RKO (cell line): ENCODE measurements at places on chromosomes 5 and 9.

DNA sequence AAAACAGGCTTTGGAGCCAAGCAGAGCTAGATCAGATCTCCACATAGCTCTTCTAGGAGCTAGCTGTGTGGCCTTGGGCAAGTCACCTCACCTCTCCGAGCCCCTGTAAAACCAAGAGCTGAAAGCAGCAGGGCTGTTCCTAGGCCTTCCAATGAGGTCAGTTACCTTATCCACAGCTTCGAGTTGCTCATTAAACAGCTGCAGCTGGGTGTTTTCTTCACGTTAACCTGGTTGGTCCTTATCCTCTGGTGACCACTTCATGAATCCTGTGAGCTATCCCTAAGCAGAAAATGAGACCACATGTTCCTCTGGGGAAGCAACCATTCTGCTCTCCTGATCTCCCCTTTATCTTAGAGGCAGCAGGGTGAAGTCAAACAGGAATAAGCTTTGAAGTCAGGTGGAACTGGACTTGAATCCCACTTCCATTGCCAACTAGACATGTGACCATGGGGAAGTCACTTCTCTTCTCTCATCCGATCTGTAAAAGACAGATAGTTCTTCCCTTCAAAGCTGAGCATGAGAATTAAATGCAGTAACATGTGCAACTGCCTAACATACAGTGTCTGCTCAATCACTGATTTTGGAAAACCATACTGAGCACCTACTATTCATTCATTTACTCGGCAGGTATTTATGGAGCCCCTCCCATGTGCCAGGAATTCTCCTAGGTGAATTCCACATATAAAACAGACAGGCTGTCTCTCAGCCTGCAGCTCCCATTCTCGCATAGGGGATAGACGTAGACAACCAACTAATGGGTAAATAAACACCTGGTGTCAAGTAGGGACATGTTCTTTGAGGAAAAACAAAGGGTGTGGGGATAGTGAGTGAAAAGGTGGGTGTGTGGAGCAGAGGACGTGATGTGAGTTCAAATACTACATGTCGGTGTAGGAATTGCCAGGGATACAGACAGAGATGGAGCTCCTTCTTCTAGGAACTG lies 111.7 kb upstream of the BOD1 start:
- DNase-seq: no peak

DNA sequence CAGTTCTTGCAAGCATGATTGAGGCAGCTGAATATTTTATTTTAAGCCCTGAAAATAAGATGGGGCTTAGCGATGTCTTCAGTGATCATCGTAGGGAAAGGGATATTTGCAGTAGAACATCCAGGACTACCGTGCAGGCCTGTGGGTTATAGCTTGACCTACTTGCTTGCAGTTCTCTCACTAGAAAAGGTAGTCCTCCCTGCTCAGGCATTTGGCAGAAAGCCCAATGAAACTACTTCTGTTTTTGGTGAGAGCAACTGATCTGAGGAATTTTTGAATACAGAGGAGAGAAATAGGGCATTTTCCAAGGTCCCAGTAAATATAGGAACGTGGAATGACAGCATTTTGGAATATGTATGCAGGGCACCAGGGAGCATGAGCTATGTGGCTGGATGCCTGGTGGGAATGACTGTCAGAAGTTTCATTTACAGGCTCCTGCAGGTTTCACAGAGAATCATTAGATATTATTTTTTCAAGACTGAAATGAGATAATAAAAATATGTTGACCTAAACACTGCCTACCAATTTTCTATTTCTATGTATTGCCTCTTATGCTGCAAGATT lies 417.9 kb upstream of the ACTBL2 start:
- DNase-seq: no peak

DNA sequence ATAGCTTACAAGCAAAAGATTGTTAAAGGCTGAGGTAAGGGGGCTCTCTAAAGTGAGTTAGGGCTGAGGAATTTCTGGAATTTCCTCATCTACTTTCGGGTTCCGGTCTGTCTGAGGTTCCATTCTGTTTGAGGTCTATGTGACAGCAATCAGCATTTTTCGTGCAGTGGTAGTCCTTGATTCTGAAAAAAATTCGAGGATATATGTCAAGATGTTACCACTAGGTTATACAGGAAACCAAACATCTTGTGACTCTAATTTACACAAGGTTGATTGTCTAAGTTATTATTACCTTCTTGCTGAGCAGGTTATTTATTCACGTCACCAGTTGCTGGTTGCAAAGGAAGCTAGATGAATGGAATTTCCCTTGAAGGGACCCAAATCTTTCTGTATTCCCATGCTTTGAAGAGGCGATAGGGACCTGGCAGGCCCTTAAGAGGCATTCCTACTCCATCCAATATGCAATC lies 35.2 kb downstream of the RLN2 start:
- peak; percentile 55 for DNase-seq

- no peak for DNase-seq
Observed at GRCh38 chr9:125690679-125691078, 16.3 kb downstream of the MAPKAP1 start.

DNA sequence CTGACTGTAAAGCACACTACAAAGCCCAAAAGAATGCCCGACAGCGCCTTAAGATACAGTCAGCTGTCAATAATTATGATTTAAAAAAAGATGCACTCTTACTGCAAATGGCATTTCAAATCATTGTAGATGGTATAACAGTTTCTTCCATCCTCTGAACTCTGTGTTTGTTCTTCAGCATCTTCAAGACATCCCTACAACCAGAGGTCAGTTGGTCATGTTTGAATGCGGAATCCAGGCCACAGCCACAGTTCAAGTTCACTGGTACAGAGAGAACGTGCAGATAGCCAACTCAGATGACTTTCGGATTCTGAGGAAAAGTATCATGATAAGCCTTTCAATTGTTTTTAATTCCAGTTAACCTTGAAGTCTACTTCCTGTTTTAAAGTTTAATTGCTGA lies 8.7 kb upstream of the MYOT start:
- DNase-seq: no peak

DNA sequence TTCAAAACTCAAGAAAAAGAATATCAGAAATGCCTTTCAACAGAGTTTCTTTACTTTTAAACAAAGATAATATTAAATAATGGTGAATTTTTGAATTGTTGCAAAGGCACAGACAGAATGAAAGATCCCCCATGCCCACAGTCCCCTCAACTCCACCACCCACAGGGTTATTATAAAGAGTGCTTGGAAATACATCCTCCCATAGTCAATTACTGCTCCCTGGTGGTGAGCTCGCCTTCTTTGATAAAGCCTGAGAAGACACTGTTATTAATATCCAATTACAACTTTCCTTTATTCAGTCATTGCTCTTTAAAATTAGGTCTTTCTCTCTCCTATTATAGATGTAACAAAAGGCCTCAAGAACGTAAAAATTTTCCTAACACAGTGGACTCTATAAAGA lies 490.2 kb upstream of the RORB start:
- peak; percentile 2 for DNase-seq

DNA sequence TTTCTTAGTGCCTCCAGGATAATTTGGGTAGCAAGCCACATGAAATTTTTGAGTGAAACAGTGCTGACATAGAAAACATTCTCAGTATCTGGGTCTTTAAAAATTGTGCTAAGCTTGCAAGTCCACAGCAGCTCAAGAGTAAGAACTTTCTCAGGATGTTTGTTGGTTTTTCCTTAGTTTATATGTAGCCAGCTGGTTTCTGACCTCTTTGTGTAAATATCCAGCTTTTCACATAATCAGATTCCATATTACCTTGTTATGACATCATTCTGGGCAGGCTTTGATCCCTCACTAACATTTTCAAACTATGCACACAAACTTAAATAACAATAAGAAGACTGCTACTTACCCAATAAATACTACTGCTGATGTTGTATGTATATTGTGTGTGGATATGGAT lies 82.9 kb upstream of the VCAN start:
- DNase-seq: no peak

- peak; percentile 38 for DNase-seq
Observed at GRCh38 chr5:96875791-96876291, 459 bp upstream of the ERAP2 start.

- peak; percentile 51 for DNase-seq
Observed at GRCh38 chr9:97046228-97046627, 7.3 kb upstream of the CTSV start.

DNA sequence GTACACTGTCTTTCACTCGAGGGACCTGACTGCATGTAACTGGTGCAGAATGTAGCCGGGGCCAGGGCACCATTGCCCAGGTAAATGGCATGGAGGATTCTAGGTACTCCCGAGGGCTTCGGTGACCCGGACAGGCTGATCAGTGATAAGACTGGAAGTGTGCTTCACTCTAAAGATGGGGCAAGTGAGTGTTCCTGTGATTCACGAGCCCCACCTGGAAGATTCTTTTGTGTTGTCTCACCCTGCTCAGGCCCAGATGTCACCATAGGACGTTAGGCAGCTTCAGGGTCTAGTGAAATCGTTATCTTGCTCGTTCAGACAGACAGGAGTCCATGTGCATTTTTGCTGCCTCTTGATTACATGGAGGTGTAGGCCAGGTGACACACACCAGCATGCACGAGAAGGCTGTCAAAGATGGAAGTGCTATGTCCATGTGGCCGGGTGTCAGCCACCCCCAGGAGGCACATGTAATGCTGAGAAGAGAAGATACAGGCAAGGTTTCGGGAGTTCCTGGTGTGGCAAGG lies 73.9 kb downstream of the WNK2 start:
- no peak for DNase-seq

GRCh38 chr5:179288809-179289185 lies 56.5 kb downstream of the ADAMTS2 start:
- DNase-seq: no peak

- no peak for DNase-seq
Observed at GRCh38 chr9:69623276-69623675, 48.9 kb downstream of the APBA1 start.

DNA sequence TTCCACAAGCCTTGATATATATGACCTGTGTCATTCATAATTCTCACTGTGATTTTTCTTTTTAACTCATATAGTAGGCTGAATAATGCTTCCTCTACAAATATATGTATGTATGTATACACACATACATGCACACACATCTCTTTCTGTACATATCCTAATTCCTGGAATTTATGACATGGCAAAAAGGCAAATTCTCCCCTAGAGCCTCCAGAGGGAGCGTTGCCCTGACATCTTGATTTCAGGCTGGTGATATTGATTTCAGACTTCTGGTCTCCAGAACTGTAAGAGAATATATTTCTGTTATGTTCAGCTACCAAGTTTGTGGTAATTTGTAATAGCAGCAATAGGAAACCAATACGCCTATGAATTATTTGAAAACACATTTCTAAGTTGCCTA lies 166.6 kb upstream of the GAS1 start:
- peak; percentile 12 for DNase-seq

DNA sequence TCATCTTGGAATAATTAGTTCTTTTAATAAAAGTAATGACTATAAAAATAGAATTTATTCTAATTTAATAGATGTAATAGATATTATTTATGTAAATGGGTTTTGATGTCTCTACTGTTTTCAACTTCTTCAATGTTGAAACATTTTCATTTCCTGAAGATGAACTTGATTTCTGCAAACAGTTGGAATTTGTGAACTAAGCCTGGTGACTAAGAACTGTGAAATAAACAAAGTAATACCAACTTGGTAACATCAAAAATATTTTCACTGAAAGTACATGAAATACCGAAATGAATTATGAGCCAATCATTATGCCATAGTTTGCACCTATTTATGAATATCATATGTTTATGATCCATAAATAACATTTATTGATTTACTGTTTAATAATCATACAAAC lies 143.8 kb upstream of the FGF10 start:
- no peak for DNase-seq

GRCh38 chr5:154277499-154277898 lies 87.0 kb downstream of the GALNT10 start:
- no peak for DNase-seq

DNA sequence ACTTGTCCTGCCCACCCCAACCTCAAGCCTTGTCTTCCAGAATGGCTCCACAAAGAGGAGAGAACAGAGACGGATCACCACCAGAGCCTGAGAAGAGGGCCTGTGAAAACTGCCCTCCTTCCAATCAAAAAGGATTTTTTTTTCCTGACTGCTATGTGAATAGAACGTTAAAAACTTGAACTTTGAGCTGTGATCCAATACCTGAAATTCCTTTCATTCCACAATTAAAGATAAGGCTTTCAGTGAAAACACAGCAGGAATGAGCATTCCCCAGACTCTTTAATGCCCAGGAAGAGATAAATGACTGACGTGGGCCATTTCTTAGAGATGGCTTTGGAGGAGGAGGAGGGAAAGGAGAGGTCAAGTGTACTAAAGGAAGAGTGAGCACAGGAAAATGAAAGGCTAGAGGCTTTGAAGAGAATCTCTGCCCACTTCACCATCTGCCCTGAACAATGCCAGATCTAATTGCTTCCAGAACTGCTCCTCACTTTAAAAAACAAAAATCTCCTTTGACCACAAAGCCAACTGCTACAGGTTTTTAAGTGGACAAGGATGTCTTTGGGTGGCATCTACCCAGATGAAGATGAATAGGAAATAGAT lies 177.9 kb upstream of the MAP3K1 start:
- DNase-seq: no peak

- peak; percentile 95 for DNase-seq
Observed at GRCh38 chr5:150904479-150905311, at the start of gene ZNF300. Gene ZNF300 (minus strand): TSS chr5:150904980. CDS start chr5:150903155, 1,825 bp downstream.

- DNase-seq: no peak
Observed at GRCh38 chr9:124512806-124513204, 5.6 kb upstream of the NR5A1 start.

DNA sequence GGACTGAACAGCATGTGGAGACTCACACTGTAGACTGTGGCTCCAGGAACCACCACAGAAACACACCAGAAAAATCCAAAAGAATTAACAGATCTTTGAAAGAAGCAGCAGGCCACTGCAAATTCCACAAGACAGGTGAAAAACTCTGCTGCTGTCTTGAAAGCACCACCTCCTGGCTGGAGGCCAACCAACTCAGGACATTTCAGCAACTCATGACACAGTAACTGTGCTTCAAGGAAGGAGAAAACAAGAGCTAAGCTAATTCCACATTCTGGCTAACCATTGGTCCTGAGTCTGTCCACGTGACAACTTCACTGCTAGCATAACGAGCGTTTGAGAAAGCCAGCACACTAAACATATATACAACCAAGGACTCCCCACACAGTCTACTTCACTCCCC lies 625.1 kb downstream of the PRELID2 start:
- DNase-seq: no peak

DNA sequence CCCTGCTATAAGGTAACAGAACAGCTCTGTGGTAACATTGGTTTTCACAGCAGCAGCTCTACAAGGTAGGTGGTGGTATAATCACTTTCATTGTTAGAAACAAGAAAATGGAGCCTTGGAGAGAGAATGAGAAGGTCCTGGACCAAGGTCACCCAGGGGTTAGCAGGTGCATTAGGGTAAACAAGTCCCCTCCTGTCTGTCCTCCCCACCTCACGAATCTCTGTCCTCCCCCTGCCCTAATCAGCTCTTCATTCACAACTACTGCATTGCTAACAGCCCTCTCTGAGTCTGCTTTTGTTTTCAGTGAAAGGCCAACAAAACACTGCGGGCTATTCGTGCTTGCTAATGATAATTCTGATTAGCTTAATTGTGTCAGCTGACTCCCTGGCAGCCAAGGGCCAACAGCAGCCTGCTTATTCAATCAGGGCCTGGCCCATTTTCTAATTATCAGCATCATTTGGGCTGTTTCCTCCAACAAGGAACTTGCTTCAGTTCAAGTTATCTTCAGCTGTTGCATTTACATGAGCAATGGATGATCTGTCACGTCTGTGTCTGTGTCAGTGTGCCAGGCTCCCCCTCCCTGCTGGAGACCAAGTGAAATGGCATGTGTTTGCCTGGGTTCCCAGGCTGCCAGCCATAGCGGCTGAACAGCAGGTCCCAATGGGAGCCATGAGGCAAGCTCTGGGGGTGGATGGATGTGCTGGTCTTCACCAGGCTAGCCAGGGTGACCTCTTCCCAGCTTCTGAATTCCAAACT lies 56.7 kb upstream of the EQTN start:
- no peak for DNase-seq

GRCh38 chr9:135886147-135886981 lies 21.0 kb downstream of the CAMSAP1 start:
- no peak for DNase-seq
